ENCODE measurements at places on chromosomes 2 and 18.

DNA sequence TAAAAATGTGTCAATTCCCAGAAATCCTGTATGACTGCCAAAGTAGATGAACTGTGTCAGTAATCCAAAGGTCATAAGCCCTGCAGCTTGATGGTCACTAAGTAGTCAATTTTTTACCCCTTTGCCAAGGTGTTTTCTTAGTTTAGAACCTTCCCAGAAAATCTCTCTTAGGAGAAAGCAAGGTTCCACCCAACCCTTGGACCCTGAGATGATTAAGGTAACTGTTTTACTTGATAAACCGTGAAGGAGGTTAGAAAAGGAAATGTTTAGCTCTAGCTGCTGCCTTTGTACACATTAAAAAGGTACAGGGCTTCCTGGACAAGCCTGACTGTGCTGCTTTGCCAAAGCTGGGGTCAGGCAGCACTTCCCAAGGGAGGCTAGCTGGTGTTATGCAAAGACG lies 24.4 kb upstream of the LRP2 start:
- DNase-seq, result no peak

DNA sequence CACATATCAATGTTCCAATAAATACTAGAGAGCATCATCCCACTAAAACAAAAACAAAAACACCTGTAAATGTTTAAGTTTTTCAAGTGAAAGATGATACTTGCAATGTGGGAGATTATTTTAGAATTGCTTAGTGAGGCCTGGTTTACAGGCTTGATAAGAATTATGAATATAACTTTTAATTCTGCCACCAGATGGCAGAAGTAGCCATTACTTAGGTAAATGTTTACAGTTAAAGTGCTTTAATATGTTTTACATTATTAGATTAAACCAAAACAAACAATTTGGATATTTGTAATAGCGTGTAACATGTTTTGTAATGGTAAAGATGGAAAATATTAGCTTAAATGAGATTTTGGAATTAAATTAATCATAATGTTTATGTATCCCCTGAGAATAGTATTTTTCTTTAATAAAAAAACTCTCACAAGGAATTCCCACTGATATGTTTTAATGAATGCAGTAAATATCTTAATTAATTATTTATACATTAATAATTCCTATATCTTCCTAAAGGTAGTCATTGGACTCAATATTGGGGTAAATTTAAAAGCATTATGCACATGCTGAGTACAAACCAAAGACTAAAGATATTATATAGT lies 522.0 kb downstream of the SPAG16 start:
- DNase-seq, result no peak

DNA sequence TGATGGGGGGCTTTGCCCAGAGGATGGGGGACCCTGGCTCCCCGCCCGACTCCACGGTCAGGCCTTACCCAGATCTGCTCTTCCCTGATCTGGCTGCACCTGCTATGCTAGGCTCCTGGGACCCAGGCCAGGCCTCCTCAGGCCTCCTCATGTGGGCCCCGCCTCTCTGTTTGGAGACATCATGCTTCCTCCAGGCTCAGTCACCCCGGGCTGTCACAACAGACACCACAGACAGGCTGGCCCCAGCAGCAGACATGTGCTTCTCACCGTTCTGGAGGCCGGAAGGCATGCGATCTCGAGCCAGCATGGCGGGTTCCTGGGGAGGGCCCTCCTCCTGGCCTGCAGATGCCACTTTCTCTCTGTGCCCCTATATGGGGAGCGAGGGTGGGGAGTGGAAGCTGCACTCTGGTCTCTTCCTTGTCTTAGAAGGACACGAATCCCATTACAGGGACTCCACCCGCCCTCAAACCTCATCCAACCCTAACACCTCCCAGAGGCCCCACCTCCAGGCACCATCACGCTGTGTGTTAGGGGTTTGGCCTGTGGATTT lies 10.8 kb upstream of the NEU4 start:
- no peak for DNase-seq

- no peak for DNase-seq
These were observed 82.0 kb upstream of the RGPD5 start for GRCh38 chr2:109712123-109712449.

DNA sequence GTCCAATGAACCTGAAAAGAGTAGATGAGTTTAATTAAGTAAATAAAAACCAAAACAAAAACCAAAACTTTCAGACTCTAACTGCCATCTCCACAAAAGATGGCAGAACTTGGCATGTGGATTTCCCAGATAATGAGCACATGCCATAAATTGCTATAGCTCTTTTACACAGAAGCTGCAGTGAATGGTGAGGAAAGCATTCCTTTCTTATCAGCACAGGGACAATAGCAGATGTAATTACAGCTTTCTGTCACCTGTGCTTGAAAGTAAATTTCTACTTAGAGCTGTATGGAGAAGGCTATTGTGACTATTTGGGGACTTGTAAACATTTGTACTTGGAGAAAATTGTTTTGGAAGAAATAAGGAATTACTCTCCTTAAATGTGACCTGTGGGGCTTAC lies 378.4 kb downstream of the RPRM start:
- no peak for DNase-seq

DNA sequence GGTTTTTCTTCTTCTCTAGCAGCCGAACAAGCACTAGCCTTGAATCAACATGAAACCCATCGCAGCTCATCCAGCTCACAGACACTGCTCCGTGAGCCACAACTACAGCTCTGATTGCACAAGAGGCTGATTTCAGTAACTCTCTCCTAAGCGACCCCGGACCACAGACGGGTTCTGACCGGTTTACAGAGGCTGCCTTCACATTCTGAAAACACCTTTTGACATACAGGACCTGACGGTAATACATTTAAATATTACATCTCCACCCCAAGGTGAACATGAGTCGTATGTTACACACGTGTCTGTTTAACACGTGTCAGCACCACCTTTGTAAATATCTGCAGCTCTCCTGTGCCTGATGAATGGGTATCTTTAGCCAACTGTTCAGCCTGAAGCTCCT lies 120.7 kb downstream of the TMEM18 start:
- DNase-seq, result no peak

- no peak for DNase-seq
These were observed 42.5 kb downstream of the CXCR4 start for GRCh38 chr2:136075476-136075875.

DNA sequence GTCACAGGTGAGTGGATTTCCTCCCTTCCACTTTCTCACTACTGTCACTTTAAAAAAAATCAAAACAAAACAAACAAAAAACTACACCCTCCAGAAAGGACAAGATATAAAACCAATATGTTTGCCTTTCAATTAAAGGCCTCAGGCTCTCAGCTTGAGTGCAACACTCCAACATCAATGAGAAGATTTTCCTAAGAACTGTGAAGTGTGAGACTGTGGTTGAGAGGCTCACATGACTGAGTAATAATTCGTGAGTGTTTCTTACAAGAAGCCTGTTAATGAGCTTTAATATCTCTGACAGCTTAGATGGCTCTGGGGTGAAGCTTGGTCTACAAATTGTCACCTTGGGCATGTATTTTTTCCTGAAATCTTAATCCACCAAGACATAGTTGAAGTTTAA lies 216.1 kb downstream of the ETAA1 start:
- DNase-seq, result no peak

GRCh38 chr18:43484710-43485109 lies 207.4 kb upstream of the SYT4 start:
- DNase-seq, result no peak

DNA sequence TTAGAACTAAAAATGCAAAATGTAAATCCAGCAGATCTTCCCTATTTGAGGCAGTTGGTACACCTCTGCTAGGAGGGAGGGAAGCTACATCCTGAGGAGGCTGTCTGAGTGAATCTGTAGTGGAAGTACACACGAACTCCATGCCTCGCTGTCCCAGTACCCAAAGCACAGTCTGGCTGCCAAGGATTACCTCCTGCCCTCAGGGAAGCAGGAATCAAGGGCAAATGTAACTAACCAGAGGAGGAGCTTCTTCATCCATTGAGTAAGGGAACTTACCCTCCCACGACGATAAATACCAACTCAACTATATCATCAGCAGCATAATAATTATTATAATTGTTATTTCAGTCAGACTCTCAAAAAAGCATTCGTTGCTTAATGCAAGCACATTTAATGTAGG lies 2.1 kb downstream of the DHRS9 start:
- no peak for DNase-seq

GRCh38 chr2:85266146-85267041 lies 61.4 kb downstream of the TGOLN2 start:
- peak; percentile 54 for DNase-seq

GRCh38 chr18:49591271-49591670 lies 29.4 kb downstream of the LIPG start:
- DNase-seq, result no peak

DNA sequence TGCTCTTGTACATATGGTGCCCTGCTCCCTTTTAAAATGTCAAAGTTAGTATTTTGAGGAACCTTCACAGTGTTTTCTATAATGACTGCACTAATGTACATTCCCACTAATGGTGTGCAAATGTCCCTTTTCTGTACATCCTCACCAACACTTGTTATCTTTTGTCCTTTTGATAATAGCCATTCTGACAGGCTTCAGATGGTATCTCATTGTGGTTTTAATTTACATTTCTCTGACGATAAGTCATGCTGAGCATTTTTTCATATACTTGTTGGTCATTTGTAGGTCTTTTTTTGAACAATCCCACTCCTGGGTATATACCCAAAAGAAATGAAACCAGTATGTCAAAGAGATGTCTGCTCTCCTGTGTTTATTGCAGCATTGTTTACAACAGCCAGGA lies 268.3 kb downstream of the FBXO15 start:
- no peak for DNase-seq

DNA sequence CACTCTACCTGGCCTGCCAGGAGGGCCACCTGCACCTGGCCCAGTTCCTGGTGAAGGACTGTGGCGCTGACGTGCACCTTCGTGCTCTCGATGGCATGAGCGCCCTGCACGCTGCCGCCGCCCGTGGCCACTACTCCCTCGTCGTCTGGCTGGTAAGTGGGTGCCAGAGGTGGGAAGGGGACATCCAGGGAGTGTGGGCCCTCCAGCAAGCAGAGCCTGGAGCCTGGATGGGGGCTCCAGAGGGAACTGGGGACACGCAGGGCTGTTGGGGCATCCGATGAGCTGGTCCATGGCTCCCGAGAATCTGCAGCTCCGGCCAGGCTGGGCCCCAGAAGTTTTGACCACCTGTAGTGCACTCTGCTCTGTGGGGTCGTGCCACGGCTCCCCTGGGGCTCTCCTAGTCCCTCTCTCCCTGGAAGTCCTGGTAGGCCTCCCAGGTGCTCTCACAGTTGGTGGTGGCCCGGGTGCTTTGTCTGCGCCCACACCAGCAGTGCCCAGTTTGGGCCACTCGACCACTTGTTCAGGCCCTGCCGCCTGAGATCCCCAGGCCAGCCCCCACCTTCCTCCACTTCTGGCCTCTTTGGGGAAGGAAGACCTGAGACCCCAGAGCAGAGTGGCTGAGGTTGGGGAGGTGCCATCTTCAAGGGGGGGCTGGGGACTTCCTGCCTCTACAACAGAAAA lies 4.7 kb downstream of the ESPNL start:
- no peak for DNase-seq

DNA sequence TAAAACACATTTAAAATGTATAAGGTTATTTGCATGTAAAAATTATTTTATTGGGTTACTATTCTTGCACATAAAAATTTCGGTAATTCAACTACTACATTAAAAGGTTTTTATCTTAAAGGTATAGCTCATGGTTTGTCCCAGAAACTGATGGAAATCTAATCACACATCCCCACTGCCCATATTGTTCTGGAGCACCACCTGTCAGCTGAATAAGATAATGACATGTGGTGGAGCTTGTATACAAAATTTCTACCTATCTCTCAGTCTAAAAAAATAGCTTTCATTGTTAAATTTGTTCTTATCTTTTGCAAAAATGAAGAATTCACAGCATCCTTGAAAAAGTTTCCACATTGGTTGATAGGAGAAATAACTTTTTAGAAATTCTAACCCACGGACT lies 18.3 kb downstream of the ERBB4 start:
- no peak for DNase-seq

DNA sequence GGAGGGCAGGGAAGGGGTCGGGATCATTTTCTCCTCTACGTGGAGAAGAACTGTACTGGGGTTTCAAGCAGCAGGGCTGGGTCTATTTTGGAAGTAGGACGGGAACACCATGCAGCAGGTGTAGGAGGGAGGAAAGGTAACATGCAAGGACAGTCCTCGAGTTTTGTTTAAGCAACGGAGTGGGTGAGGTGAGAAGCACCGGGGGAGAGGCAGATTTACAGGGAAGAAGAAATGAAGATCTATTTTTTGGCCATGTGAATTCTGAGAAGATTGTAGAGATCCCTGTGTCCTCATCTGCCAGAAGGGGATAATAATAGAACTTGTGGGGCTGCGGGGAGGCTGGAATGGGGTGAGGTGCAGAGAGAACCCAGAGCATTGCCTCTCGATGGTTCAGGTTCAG lies 85.6 kb downstream of the INPP5D start:
- DNase-seq, result no peak

DNA sequence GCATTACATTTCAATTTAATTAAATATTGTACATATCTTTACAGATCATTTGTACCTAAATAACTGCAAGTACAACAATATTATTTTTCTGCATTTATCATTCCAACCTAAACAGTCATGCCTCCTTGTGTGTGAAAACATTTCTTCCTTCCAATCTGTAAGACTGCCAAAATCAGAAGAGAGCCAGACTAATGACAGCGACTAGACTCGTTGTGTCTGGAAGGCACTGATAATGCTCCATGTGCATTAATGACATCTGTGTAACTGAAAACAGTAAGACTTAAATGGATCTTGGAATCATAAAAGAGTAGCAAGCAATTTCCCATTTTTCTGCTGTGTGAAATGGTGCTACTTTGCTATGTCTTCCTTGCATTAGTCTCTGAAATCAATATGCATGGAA lies 278.0 kb upstream of the DSEL start:
- no peak for DNase-seq

DNA sequence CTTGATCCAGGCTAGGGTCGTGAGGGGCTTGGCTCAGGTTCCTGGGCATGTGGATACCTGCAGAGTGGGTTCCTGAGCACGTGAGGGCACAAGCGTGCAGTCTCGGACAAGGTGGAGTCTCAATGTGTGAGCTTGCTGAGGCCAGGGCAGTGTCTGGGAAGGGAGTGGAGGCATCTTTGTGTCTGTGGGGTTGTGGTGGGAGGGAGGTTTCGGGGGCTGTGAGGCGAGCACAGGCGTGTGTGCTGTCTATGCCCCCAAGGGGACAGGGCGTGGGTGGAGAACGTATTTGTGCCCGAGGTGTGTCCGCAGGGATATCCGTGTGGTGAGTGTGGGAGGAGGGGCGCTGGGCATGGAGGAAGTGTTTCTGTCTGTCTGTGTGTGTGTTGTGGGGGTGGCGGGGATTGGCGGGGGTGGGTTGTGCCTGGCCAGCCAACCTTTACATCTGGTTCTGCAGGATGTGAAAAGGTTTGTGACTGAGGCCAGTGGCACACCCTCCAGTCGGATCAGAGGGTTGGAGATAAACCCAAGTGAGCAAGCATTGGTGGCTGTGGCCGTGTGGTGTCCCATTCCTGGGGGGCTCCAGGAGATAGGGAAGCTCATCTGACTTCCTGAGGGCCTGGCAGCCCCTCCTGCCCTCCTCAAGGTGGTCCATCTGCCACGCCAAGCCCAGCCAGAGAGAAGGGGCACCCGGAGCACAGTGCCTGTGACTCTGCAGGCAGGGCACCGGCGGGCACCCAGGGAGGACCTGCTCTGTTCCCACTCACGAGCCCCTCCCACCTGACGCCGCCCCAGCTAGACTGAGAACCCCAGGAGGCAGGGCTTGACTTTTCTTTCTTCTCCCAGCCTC lies 57.1 kb downstream of the ZFP36L2 start:
- no peak for DNase-seq
